ENCODE measurements at places on chromosomes 4 and X.
A peak's percentile ranks its signal among the peaks of the same experiment; 100 is the strongest.

GRCh38 chr4:14359991-14360390 is 642.3 kb upstream of the CPEB2 start:
- DNase-seq = no peak

DNA sequence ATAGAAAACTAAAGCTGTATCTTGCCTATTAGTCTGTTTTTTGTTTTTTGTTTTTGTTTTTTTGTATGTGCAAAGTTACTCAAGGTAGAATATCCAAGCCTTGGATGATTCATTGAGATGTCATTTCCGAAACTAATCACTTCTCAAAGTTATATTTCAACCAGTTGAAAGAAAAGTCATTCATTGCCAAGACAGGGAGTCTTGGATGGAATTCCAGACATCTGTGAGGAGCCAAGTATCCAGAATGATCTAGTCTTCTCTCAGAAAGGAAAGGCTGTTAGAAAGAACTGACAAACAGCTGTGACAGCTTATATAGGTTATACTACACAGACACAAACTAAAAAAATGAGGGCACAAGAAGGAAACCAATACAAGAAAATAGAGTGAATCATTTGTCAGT is 141.1 kb upstream of the NDST3 start:
- no peak for DNase-seq

GRCh38 chrX:44972132-44972531 is 99.1 kb downstream of the KDM6A start:
- DNase-seq = no peak

DNA sequence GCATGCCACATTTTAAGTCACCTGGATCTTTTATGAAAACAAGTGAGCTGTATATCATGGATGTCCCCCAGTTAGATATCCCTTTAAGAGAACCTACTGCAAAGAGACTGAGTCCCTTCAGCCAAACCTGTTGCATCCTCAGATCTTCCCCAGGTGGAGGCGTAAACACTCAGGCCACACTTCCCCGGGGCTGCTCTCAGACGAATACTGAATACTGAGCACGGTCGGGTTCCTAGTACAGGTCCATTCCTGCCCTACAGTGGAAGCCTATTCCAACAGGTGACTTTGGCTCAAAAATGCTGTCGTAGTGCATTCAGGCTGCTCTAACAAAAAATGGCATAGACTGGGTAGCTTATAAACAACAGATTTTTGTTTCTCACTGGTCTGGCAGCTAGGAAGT is 320.2 kb upstream of the CLNK start:
- DNase-seq = no peak

DNA sequence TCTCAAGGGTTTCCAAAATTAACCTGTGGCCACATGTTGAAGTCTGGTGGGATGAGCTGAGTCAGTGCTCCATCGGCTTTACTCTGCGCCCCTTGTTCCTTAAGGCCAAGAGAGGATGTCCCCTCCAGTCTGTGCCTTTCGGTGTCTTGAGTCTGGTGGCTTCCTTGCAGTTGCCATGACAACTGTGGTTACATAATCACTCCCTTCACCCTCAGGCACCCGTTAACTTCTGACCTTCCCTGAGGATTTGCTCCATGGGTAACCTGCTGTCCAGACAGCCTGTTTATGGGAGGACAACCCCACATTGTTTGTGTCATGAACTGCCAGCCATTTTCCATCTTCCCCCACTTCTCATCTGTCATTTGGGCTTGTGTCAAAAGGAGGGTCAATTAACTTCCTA is 401.1 kb upstream of the LCORL start:
- DNase-seq = no peak

- DNase-seq = no peak
Observed at GRCh38 chr4:56086073-56086541, 137.4 kb downstream of the CEP135 start.

GRCh38 chr4:107721436-107722100 is 1.5 kb upstream of the PAPSS1 start:
- DNase-seq = peak; percentile 20

DNA sequence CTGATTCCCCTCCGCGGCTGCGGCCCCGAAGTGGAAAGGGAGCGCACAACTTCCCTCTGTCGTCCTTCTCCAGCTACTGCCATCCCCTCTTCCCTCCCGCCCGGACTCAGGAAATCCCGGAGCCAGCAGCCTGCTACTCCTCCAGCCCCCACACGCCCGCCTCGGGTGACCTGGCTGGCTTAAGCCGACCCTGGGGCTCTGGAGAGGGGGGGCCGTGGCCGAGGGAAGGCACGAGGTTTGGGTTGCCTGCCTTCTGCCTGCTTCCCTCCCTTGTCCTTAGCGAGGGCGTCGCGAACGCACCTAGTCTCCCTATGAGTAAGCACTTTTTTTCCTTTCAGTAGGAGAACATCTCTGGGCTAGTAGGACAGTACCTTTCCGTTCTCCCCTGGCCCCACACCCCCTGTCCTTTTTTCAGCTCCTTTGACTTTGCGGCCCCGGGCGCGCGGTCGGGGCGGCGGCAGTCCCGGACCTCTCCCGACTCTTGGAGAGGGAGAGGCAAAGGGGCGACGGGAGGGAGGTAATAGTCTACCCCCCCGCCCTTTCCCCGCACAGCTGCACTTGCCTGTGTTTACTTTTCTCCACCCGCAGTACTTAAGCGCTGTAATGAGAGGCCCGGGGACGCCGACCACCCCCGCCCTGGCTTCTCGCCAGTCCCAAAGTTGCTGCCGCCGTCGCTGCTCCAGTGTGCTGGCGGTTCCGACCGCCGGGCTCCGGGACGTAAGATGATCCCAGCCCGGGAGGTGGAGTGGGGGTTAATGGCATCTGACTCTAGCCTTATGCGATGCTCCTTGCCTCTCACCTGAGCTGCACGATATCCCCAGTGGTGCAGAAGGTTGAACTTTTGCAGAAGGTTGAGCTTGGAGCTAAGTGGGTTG is 868 bp downstream of the PLS3 start:
- no peak for DNase-seq

DNA sequence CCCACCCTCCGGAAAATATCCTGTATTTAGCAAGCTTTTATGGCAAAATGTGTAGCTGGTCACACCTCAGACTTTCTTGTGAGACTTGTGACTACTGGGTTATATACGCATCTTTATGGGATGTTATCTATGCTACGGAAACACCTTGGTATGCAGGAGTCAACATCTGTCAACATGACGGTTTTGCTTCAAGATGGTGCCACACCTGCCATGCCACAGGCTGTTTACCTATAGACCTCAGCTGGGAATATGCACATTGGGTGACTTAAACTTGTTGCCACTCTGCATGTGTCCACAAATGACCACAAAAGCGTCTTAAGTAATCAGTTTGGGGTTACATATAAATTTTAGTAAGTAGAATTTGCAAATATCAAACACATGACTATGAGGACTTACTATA is 192.3 kb upstream of the ATP6AP2 start:
- no peak for DNase-seq

GRCh38 chrX:71823391-71824057 is 60.4 kb downstream of the CXorf49B start:
- no peak for DNase-seq

GRCh38 chr4:119025420-119025819 is 110.2 kb upstream of the MYOZ2 start:
- no peak for DNase-seq

All from immature natural killer cell (primary cell).